ENCODE measurements at places on chromosomes 5 and 9. TPM values are rescaled to one million over a fixed set of nuclear protein-coding genes. Genes with fewer than 3 reads are reported as not detected.

SLC6A19 gene
- 0.01 TPM for total RNA-seq

PGM5 gene
- total RNA-seq, result not detected

TMEM215 gene
- total RNA-seq, result 0.02 TPM

S100Z gene
- not detected for total RNA-seq

KIF4B gene
- total RNA-seq, result 0.05 TPM

CCL27 gene
- total RNA-seq, result not detected

LECT2 gene
- total RNA-seq, result not detected

ADAMTS16 gene
- total RNA-seq, result 1.9 TPM

INSL6 gene
- total RNA-seq, result not detected

FAM169A gene
- total RNA-seq, result 4.2 TPM

PPP3R2 gene
- total RNA-seq, result not detected

PTPDC1 gene
- total RNA-seq, result 4.1 TPM

IDNK gene
- total RNA-seq, result 6.7 TPM

NOXA1 gene
- total RNA-seq, result 0.78 TPM

AQP7 gene
- 0.47 TPM for total RNA-seq

SLC6A7 gene
- total RNA-seq, result 0.02 TPM

INPP5E gene
- total RNA-seq, result 12.6 TPM

SPINK7 gene
- not detected for total RNA-seq

TAF11L14 gene
- not detected for total RNA-seq

SLC34A1 gene
- not detected for total RNA-seq

VCP gene
- total RNA-seq, result 287 TPM

ALAD gene
- 15.9 TPM for total RNA-seq

GPR150 gene
- 0.18 TPM for total RNA-seq

SLC1A1 gene
- total RNA-seq, result 1.1 TPM

DAB2IP gene
- total RNA-seq, result 10.8 TPM

MARCOL gene
- not detected for total RNA-seq

SHISAL2B gene
- total RNA-seq, result not detected

DMRT3 gene
- not detected for total RNA-seq

HNRNPA0 gene
- total RNA-seq, result 52.3 TPM

B4GALT1 gene
- total RNA-seq, result 203 TPM

SH3TC2 gene
- total RNA-seq, result 0.58 TPM

EEIG1 gene
- total RNA-seq, result 59.1 TPM

HAVCR2 gene
- total RNA-seq, result 0.39 TPM

TAF11L5 gene
- not detected for total RNA-seq

TPPP gene
- total RNA-seq, result 6.4 TPM
